ENCODE measurements at places on chromosomes 3 and 15.
A peak's percentile ranks its signal among the peaks of the same experiment; 100 is the strongest.

- no peak for DNase-seq
Observed at GRCh38 chr3:23592961-23593931, 212.5 kb upstream of the UBE2E1 start.

DNA sequence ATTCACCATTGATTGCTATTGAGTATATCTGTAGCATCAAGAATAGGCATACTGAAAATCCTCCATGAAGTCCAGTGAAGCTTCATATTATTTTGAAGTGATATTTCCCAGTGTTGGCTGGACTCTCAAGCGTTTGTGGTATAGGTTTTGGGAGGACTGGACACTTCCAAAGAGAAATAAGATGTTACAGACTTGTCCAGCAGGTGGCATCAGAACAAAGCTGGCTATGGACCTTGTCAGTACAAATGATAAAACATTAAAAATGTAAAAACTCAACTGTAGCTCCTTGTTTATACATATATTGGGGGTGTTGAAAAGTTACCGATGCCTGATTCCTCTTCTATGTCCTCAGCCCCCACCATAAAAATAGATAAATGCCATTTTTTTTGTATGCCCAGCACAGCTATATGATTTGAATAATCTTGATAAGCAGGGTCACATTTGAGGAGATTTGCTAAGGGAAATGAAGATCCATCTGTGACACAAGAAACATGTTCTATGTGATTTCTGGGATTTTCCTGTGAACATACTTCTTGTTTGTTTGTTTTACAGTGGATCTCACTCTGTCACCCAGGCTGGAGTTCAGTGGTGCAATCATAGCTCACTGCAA, 54.5 kb upstream of the GOLGA6B start:
- peak; percentile 50 for DNase-seq

DNA sequence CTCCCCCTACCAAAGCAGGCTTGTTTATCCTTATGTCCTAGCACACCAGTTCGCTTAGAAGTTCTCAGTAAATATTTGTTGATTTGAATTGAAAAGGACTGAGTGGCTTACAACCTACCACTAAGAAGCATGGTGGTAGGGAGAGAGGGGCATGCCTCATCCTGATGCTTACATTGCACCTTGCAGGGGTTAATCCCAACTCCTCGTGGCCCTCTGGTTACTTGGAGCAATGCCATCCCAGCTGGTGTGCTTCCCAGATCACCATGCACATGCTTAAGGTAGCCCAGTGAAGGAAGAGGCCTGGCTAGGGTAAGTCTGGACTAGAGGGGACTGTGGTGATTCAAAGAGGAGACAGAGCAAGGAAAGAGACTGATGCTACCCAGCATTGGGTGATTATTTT, 253.3 kb downstream of the CLSTN2 start:
- DNase-seq: no peak

DNA sequence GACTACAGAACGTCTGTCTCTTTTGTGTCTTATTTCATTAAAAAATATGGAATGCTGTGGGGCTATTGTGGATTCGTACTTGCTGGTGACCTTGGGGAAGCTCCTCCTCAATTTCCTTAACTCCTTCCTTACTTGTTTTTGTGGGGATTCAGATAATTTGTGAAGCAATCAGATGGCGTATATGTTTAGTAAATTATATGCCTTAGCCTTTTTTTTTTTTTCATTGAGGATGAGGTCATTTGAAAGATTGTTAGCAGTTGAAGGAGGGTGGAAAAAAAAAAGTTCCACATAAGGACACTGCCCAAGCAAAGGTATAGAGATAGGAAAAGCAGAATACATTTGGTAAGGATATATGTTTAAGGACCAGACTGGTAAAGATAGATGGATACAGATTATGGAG, 3.3 kb downstream of the RNF13 start:
- no peak for DNase-seq

DNA sequence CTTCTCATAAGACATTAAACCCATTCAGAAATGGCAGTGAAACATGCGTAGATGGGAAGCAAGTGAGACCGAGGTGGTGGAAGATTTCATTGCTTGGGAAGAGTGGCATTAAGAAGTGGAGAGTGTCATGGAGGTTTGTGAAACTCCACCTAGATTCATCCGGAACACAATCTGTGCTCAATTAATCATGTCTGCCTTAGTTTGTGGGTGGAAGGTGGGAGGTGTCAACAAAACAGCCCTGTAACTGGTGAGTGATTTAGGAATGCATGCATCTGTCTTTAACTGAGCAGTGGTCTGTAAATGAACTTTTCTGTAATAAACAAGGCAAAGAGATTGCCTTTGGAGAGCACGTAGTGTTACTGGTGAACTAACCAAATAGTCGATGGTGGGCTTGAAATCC, 113.7 kb downstream of the WNT5A start:
- no peak for DNase-seq

All from left kidney (tissue), 8 donors.